Fibroblast of villous mesenchyme (primary cell): ENCODE measurements at places on chromosomes 7 and 10.

GRCh38 chr7:7201578-7202374 lies 19.4 kb downstream of the C1GALT1 start:
- no peak for DNase-seq

GRCh38 chr7:108094933-108095710 lies 35.0 kb downstream of the LAMB4 start:
- DNase-seq = peak; percentile 96

DNA sequence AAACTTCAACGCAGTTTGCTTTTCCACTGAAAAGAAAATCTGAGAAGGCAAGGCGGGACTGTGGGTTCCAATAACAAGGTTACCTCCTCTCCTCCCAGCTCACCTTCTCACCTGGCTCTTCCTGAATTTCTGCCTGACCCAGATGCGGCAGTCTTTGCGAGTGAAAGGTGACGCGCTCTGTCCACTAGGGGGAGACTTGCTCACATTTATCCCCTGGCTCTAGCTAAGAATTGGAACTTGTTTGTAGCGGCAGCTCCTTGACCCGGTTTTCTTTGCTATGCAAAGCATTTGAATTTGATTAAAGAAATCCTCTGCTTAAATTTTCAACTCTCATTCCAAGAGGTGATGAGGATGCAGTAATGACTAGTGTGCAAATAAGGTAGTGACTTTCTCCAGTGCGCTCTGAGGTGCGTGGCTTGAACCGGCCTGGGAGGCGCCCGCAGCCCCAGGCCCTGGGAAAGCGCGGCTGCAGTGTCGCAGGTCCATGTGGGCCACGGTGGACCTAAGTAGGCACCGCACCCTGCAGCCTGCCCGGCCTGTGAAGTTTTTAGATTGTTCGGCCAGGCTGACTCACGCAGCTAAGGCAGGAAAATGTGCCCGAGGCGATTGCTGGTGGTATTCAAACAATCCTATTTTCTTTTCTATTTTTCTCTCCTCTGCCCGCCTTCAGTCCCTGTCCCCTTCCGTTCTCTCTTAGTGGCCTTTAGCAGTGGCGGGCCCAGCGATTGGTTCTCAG lies 336.9 kb upstream of the NPSR1 start:
- DNase-seq = peak; percentile 59

DNA sequence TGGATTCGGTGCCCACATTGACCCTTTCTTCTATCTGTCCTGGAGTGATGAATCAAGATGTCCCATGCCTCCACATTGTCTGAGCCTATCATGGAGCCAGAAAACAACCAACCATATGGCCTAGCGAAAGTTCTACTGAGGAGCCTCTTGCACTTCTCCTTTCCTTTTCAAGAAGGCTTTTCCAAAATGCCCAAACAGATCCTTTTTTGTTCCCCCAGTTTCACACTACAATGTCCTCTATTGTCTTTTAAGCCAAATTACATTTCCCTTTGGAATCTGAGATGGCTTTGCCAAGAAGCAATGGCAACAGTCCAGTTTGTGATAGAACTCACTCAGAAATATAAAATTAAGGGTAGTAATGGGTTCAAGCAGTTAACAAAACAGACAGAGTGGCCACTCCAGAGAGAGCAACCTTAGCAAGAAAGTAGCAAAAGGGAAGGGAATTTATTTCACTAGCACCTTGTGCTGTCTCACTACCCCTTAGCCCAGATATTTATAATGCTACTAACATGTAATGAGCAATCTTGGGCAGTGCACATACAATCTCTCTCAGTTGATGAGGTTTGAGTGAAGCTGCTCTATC lies 194.6 kb upstream of the PDE1C start:
- DNase-seq = no peak

- no peak for DNase-seq
These were observed 47.2 kb upstream of the SFTPD start for GRCh38 chr10:79995979-79996634.
